AG10803 (cell line): ENCODE measurements at places on chromosomes 11 and 22.
A peak's percentile ranks its signal among the peaks of the same experiment; 100 is the strongest.

- DNase-seq: no peak
These were observed 8.6 kb upstream of the GNAZ start for GRCh38 chr22:23061471-23062280.

GRCh38 chr11:59859673-59860072 is 6.6 kb downstream of the TCN1 start:
- no peak for DNase-seq

DNA sequence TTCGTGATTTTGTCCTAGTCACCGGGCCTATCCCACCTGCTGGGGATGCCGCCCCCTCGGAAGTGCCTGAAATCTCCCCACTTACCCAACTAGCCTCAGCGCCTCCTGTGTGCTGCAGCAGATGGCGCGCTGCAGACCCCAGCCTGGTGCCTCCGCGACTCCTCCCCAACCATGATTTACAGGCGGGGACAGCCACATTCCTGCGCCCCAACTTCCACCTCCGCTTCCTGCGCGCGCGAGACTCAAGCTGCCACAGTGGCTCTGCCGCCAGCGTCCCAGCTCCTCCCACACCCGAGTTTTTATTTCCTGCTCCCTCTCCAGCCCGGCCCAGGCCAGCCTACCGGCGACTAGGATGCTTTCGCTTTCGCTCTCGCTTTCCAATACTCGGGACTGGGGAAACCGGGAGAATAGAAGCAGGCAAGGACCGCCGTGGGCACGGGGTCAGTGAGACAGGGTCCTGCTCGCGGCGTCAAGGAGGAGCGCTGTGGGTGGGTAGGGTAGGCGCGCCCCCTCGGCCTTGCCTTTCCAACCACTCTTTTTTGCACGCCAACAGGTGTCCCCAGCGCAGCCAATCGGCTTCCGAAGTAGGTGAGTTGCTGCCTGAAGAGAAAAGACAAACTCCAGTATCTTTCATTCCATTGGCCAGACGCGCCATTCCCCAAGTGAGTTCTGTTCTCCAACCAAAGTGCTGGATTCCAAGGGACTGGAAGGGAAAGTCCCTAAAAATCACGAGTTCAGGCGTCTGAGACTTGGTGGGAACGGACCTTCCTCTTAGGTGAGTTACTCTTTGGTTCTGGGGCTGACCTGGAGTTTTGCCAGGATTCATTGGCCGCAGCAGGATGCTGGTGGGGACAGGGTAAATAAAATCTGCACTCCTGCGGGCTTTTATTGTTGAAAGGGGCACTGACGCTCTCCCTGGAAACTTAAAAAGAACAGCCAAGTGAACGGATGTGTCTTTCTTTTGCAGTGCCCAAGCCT is at the start of gene FAM111A:
Gene FAM111A (plus strand): TSS at position 327 of the 978 bp plus-strand sequence. CDS start 6,017 bp downstream, outside the sequence.
- DNase-seq: peak; percentile 85

GRCh38 chr22:49369726-49370626 is 457.7 kb downstream of the BRD1 start:
- no peak for DNase-seq

DNA sequence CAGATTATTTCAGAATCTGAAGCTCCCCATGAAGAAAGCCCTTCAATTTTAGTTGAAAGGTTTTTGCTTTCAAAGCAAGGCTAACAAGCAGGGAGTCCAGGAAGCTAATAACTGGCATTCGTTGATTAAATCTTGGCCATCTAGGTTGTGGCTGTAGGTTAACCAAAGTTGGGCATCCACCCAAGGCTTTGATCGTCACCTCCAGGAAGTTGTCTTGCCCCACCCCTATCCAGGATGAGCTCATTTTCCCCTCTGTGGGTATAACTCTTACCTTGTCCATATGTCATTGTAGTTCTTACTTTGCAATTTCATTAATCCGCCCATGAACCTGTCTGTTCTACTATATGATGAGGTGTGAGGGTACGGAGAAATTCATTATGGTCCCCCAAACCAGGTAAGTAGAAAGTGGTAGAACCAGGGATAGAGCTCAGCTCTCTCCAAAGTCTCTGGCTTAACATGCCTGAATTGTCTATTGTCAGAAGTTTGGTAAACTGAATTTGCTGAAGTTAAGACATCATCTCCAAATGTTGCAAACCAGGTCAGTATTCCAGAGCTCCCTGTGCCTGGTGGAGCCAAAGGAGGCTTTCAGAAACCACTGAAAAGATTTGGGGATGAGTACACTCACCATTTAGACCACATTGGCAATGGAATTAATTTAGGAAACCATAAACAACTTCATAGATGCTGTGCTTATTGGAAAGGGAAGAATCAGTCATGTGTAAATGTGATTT is 97.1 kb downstream of the CD44 start:
- peak; percentile 87 for DNase-seq

- no peak for DNase-seq
These were observed 72.9 kb downstream of the DSCAML1 start for GRCh38 chr11:117724104-117724503.

- DNase-seq: no peak
These were observed 7.4 kb downstream of the PLXNB2 start for GRCh38 chr22:50299785-50300619.

GRCh38 chr11:111441443-111441842 is 62.4 kb upstream of the POU2AF1 start:
- DNase-seq: peak; percentile 42
